HT-29 (cell line): ENCODE measurements at places on chromosomes 7 and 10.
A peak's percentile ranks its signal among the peaks of the same experiment; 100 is the strongest.

DNA sequence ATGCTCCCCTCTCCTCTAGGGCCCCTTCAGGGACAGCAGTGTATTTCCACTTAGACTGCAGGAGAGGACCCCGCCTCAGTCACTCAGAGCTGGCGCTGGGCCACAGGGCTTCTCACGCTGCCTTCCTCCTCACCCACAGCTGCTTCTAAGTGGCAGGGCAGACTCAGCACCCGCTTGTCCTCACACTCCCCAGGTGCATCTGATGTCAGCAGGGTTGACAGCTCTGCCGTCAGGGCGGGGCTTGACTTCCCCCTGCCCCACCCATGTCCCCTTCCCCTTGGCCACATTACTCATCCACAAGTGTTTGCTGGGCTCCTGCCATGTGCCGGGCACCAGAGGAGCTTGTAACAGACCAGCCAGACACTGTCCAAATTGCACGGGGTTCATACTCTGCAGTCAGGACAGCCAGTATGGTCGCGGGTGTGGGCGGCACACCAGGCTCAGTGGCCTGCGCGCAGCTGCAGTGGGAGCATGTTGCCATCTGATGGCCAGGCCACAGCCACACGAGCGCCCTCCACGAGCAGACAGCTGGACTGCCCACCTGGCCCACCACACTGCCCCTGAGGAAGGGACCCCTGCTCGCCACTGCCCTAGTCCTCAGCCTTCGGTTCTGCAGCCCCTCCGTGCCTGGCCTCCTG, 29.3 kb upstream of the TTYH3 start:
- DNase-seq = no peak

DNA sequence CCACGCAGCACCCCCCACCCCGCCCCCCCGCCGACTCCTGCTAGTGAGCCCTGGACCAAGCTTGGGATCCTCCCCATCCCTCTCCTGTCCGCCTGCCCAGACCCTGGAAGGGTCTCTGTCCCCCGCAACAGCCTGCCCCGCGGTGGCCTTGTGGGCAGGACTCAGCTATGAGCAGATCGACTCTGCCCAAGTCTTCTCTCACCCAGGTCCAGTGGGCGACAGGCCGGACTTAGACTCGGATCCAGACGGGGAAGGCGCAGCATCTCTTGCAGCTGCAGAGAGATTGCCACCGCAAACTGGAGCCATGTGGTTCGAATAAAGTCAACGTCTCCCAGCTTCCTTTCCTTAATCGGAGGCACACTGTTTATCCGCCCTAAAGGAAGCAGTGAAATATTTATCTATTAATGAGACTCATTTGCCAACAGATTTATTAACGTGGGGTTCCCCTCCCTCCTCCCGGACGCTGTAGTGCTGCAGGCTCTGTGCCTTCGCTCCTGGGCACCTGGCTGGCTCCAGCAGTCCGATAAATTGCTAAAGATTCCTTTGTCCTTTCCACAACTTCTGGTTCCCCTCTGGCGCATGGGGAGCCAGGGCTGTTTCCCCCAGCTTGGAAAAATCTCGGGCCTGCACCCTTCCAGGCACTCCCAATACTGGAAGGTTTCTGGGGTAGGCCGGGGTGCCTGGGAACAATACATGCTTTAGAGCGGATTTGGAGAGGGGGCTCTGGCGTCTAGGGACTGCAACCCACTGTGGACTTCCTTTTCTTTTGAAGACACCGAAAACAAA, 634 bp upstream of the HOXA7 start:
- DNase-seq = no peak

- DNase-seq = no peak
Observed at GRCh38 chr10:113007821-113008220, 57.8 kb downstream of the TCF7L2 start.

DNA sequence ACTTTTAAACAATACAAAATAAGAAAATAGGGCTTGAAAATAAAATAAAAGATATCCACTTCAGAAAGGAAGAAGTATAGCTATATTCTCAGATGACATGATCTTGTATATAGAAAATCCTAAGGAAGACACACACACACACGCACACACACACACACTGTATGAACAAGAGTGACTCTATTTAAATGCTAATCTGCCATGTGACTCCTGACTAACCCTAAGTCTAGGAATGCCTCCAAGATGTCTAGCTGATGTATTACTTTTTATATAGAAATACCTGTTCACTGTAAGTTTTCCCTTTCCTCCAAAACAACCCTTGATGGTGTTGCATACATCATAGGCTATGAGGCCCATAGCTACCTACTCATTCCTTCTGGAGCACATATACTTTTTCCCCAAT, 173.1 kb upstream of the LRRTM3 start:
- DNase-seq = no peak

DNA sequence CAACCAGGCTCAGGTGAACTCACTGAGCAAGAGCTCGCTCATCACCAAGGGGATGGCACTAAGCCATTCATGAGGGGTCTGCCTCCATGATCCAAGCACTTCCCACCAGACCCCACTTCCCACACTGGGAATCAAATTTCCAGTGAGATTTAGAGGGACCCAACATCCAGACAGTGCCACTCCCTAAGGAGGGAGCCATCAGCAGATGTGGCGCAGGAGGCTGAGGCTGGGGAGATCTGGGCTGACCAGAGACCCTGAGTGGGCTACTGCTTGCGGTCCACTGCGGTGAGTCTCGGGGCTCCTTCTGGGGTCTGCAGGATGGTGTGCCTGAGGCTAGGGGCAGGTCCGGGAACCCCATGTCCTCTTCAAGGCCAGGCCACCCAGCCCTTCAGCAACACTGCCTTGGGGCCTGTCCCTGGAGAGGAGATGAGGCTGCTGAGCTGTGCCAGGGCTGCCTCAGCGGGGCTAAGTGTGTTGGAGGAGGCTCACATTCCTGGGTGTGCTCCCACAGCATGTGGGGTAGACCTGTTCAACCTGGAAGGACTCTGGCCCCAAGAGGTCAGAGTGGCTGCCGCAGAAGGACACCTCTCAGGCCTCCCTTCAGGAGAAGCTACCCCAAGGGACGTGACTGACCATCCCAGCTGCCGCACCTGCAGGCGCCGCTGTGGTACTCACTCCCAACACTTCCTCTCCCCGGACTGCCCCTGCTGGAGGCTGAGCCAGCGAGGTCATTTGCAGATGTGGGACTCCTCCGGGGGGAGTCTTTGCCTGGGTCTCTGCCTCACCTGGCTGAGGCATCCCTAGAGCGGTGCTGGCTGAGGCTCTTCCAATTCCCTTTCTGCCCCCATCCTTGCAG, 22.3 kb upstream of the PCBD1 start:
- DNase-seq = no peak

DNA sequence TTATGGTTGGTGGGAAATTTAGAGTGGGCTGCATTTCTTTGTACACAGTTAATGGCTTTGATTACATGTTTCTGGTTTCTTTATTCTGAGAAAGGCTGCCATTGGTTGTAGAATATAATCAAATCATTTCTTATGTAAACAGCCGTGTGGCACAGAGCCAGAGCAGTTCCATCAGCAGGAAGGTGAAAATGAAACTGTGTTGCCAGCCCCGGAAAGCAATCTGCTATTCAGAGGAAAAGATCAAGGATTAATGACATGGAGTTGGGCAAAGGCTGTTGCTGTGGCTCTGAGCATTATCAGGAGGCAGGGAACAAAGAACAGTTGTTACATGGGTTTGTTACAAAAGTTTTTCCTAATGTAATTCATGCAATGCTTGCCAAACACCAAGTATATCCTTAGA, 74.2 kb upstream of the ZNF716 start:
- no peak for DNase-seq

- DNase-seq = peak; percentile 21
Observed at GRCh38 chr10:29471544-29471859, 163.3 kb downstream of the SVIL start.

GRCh38 chr7:111955616-111956015, 250.6 kb downstream of the DOCK4 start:
- DNase-seq = no peak

- no peak for DNase-seq
Observed at GRCh38 chr10:79552143-79552542, 8.1 kb downstream of the SFTPA2 start.

GRCh38 chr10:11563936-11564335, 47.5 kb downstream of the USP6NL start:
- no peak for DNase-seq

DNA sequence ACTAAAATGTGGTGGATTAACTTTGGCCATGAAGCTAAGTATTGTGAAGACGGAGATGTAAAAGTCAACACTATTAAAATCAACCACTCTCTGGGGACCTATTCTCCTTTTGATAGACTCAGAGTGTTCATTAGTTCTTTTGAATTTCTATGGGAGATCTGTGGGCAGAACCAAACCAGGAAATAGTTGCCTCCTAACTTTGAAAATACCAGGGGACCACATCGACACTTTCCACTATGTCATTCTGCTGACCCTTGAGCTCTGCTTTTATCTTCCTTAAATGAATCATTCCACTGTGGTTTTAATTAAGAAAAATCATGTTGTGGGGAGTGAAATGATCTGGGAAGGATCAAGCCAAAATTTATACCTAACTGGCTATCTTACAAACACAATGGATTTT, 960.5 kb downstream of the GATA3 start:
- no peak for DNase-seq

DNA sequence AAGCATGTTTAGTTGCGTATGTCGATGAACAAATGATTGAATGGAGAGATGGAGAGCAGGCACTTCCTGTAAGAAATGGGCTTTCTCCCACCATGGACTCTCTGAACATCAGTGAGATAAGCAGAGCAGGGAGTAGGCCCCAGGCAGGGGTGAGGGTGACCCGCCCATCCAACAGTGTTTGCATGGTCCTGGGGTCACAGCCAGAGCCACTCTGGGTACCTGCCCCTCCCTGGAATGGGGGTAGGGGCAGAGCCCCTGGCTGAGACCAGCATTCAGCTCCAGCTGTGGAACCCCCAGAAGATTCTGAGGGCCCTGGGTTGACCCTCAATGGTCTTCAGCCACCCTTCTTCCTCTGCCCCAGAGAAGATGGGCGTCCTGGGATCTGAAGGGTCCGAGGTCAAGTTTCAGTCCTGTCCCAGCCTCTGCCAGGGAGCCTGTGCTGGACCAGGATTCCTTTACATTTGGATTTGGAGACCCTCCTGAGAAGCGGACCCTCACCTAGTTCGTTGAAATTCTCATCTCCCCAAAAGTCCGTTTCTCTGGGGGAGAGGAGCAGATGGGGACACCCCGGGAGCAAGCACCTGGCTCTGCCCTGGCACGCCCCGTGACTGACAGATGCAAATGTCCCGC, 2.4 kb upstream of the FGF8 start:
- no peak for DNase-seq

DNA sequence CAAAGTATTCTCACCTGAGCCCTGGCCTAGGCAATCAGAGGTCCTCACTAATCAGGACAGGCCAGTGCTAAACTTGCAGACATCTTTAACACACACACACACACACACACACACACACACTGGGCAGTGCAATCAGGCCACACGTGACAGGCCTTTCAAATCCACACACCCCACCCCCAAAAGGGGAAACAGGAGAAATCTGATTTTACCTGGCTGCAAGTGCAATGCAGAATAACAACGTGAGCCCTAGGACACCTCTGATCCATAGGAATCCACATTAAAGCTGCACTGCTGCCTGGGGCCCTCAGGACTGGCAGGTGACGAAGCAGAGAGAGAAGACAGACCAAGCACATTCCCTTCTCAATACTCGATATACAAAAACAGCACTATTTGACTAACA, 218.9 kb downstream of the FAM107B start:
- no peak for DNase-seq

DNA sequence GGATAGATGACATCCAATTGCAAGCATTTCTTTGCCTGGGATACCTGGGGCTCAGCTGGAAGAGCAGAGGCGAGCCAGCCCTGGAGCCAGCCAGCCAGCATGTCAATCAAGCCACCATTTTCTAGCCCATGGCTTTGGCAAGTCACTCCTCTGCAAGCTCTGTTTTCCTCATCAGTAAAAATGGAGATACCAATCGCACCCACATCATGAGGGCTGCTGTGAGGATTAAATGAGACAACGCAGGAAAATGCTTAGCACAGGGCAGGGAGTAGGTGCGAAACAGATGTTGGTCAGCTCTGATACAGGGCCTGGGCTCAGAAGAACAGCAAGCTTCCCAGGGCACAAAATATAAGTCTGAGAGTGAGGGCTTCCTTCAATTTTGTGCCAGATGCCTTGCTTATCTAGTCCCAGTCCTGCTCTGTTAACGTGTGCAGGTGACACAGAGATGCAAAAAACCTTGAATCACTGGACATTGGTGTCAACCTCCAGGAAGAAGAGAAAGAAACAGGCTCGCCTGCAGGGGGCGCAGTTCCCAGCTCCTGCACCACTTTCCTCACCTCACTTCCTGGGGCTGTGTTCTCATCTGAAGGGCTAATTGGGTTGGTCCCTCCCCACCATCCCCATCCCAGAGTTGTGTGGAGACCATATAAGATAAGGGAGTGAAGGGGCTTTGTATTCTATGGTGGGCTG, 72.8 kb upstream of the CACUL1 start:
- peak; percentile 12 for DNase-seq

- DNase-seq = peak; percentile 52
Observed at GRCh38 chr10:98055841-98056516, 25.6 kb upstream of the CRTAC1 start.

DNA sequence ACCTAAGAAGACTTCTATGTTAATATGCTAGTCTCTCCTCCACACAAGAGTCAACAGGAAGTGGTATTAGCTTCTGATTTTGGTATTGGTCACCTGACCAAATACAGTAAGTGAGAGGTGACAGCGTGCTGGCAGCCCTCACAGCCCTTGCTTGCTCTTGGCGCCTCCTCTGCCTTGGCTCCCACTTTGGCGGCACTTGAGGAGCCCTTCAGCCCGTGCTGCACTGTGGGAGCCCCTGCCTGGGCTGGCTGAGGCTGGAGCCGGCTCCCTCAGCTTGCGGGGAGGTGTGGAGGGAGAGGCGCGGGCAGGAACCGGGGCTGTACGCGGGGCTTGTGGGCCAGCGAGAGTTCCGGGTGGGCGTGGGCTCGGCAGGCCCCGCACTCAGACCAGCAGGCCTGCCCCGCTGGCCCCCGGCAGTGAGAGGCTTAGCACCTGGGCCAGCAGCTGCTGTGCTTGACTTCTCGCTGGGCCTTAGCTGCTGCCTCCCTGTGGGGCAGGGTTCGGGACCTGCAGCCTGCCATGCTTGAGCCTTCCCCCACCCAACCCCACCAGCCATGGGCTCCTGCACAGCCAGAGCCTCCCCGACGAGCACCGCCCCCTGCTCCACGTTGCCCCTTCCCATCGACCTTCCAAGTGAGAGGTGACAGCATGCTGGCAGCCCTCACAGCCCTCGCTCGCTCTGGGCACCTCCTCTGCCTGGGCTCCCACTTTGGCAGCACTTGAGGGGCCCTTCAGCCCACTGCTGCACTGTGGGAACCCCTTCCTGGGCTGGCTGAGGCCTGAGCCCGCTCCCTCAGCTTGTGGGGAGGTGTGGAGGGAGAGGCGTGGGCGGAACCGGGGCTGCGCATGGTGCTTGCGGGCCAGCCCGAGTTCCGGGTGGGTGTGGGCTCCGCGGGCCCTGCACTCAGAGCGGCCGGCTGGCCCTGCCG, 4.2 kb upstream of the ACSL5 start:
- no peak for DNase-seq

DNA sequence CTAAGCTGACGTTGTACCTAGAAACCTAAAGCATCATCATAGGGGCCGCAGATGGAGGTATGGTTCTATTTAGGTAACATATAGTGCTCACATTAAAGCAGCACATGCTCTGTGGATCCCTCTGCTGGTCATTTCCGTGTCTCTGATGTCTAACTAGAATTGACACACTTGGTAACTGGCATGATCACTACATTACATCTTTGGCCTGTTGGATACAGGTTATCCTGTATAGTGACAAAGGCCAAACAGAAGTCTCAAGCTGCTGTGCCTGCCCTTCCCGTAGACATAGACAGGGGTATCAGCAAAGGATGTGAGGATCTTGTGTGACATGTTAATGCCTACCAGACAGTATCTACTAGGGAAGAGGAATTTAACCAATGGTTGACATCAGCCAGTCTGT, 51.2 kb downstream of the KIF5B start:
- peak; percentile 83 for DNase-seq
